Psoas muscle (tissue), 8 donors: ENCODE measurements at places on chromosomes 2 and 18. TPM values are rescaled to one million over a fixed set of nuclear protein-coding genes. Genes with fewer than 3 reads are reported as not detected.

FAM110C gene
- total RNA-seq, result 0.10 TPM

DNA sequence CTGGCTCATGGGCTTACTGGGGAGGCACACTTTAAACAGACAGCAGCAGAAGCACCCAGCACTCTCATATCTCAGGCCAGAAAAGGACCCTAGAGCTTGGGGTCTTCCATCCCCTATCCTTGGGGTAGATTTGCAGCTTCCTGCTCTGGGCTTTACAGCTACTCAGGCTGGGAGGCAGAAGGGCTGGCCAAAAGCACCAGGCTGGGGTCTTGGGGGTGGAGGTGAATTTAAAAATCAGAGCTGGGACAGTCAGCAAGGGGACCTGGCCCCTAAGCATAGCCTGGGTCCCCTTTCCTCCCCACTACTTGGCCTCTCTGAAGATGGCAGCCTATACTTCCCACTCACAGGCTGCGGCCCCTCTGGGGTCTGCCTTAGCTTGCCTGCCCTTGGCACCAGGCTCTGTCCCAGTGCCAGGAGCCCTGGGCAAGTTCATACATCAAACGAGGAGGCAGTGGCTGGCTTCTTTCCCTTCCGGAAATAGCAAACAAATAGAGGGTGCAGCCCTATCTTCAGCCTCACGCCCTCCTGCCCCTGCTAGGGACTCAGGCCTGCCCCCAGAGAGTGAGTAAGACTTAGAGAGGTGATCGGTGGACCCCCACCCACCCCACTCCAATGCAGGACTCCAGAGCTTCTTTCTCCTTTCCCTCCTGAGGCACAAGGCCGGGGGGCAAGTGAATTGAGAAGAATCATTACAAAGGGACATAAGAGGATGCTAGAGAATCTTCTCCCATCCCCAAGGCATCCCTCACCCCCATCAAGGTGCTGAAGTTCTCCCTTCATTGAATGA, 26.0 kb upstream of the TNS1 start:
- DNase-seq, result no peak

DNA sequence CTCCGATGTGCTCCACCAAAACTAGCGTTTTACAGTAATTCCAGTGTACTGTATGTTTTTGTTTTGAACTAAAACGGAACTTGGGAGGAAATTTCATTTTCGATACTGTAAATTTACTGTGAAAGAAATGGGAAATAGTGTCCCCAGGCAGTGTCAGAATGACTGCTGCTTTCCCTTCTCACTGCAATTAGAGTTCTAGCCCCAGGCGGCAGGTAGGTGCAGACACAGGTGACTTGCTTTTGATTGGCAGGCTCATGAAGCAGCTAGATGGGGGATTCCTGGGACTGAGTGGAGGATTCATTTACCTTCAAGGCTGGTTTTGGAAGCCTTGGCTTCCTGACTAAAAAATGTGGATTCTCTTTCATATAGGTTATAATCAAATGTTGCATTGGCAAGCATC, 27.0 kb downstream of the RPRM start:
- DNase-seq, result no peak

GRCh38 chr2:14304326-14304725, 328.2 kb upstream of the LRATD1 start:
- no peak for DNase-seq

- DNase-seq, result no peak
These were observed 325.2 kb downstream of the OSR1 start for GRCh38 chr2:19033240-19033639.

FEV gene
- total RNA-seq, result not detected

DNA sequence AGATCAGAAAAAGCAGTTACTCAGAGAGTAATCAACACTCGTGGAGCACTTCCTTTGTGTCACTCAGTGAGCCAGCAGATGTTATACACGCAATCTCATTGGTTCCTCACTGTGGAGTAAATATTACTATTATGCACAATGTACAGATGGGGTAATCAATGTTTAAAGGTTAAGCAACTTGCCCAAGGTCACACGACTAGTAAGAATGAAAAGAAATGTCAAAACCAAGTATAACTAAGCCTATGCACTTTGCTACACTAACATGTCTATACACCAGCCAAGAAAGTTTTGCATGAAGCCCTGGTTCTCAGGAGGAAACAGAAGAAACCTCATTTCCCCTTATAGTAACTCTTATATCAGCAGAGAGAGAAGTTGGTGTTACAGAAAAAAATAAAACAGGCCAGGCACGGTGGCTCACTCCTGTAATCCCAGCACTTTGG, 5.4 kb downstream of the METTL21A start:
- no peak for DNase-seq

- no peak for DNase-seq
These were observed 185.6 kb downstream of the RTP5 start for GRCh38 chr2:242054881-242055801.

GRCh38 chr2:149739883-149740265, 152.3 kb upstream of the MMADHC start:
- DNase-seq, result no peak

GRCh38 chr2:184419744-184420143, 178.6 kb upstream of the ZNF804A start:
- DNase-seq, result no peak

EMX1 gene
- not detected for total RNA-seq

DNA sequence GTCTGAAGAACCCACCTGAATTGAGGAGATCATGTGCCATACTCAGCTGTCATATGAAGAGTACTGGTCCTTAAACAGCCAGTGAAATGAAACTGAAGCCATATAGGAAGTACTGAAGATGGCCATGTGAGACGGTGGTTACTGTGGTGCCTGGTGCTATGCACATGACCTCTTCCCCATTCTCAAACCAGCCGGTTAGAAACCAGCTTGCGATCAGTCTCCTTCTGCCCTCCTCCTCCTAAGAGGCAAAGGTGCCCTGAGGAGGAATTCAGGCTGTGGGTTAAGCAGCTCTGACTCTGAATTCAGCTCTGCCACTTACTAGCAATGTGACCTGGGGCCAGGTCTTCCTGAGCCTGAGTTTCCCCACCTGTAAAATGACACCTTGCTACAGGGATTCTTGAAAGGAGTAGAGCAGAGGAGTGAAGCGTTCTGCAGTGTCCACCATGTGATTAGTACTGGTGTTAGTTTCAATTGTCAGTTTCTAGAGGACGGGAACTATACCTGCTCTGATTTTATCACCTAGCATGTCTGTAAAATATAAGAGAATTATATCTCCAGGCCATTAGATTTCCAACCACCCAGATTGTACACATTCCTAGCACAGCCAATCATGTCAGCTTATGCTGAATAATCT, 5.1 kb downstream of the FECH start:
- DNase-seq, result no peak

DNA sequence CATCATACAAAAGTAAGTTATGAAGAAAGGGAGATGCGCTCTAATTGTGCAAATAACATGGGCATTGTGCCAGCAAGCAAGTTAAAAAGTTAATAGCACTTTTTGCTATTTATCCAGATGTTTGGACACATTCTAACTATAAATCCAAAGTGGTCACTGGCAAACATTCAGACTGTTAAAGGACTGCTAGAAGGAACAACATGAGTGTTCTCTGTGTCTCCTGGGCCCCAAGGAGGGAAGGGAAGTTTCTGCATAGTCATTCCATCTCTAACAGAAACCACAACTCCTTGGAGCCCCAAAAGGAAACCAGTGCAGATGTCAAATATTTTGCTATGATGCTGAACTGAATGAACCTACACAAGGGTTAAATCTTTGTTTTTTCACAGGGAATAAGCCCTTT, 213.3 kb upstream of the HNRNPA3 start:
- no peak for DNase-seq

DNA sequence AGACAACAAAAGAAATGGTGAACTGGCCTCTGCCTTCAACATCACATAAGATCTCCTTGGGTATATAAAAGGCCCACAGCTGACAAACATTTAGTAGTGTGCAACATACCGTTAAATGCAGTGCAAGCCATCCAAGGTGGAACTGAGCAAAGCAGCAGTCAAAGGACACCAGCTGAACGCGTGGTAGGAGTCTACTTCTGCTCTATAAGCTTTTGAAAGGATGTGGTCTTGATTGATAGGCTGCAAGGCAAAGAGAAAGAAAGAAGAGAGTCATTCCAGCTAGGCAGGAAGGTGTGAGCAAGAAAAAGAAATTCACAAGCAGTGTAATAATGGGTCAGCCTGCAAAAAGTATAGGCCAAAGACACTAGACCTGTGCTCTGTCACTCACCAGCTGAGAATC, 356.3 kb downstream of the SATB2 start:
- no peak for DNase-seq

SH3BP4 gene
- total RNA-seq, result 9.4 TPM

DNA sequence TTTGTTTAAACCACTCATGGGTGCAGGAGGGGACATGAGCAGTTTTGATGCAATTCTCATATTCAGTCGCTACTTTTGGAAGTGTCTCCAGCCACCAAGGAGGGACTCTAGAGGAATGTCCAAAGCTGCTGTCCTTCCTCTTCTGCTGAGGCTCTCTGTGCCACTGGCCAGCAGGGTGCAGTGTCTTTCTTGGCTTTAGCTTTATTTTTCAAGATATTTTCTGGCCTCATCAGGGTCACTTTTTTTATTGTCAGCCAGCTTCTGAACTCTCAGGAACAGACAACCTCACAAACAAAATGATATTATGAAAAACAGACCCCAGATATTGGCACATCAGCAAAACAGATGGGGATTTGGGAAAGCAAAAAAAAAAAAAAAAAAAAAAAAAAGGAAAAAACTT, 289.3 kb upstream of the ZSWIM2 start:
- peak; percentile 52 for DNase-seq

DLGAP1 gene
- 0.17 TPM for total RNA-seq

CRYGC gene
- total RNA-seq, result not detected

- DNase-seq, result no peak
These were observed 14.9 kb downstream of the PPP3R1 start for GRCh38 chr2:68237404-68237803.

DNA sequence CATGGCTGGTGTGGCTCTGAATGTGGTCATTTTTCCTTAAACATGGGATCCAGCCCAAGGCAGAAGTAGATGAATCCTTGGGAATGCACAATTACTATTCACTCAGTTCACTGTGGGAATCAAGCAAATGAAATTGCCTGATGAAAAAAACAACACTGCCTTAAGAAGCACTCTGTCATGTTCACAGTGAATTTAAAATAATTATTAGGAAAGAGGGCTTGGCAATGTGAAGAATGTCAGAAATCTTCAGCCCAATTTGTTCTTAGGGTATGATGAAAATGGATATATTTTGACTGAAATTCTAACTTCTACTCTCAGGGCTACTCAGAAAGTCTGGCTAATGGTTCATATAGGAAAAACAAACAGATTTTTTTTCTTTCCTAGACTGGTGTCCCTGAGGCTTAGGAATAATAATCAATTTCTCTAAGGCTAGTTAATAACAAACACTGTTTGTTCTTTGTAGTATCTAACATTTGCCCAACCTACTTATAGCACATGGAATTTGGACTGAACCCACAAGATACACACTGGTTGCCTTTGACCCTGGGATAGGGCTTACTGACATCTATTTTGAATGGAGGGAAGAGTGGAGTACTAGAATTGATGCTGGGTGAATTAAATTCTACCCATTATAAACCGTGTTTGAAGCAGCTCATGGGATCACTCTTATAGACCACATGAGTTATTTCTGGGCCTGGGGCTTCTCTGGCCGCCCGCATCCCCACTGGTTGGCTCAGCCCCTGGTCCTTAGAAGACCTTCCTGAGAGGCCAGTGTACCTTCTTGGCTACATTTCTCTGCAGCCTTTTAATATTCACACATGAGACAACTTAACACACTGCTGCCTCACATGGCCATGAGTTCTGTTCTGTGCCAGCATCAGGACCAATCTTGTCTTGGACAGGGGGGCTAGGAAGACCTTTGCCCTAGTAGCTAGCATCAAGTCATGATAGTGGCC, 8.3 kb upstream of the MRPL33 start:
- no peak for DNase-seq

RAPGEF4 gene
- 2.0 TPM for total RNA-seq

FOXD4L1 gene
- total RNA-seq, result 0.18 TPM

DNA sequence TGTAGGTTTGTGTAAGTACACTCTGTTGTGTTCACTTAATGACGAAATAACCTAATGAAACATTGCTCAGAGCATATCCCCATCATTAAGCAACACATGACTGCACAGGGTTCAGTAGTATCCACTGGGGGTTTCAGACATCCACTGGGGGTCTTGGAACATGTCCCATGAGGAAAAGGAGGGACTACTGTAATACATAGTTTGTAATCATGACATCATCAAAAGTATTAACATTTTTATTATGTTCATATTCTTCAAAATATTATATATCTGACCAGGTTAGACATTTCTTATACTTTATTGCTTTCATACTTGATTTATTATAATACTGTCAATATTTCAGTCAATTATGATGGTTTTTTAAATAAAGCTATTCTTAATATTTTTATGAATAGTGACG, 54.4 kb upstream of the EMILIN2 start:
- no peak for DNase-seq

- no peak for DNase-seq
These were observed 484.0 kb downstream of the TSN start for GRCh38 chr2:122239440-122239839.

TCF4 gene
- 68.9 TPM for total RNA-seq

DNA sequence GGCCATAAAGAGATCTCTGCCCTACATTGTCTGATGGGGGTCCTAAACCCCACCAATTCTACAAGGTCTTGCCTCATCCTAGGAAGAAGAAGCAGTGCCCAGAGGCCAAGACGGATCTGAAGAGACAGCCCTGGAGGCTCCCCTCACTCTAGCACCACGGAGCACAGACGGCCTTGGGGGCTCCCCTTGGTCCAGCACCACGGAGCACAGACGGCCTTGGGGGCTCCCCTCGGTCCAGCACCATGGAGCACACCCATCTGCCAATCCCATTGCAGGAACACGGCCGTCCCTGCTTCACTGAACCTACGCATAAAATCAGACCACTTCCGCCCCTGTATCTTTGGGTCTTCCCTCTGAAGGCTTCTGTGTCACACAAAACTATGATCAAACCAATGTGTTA, 215.1 kb upstream of the SALL3 start:
- DNase-seq, result no peak

CCL20 gene
- total RNA-seq, result not detected

G6PC2 gene
- total RNA-seq, result not detected

GRCh38 chr2:162006337-162006736, 67.7 kb downstream of the DPP4 start:
- DNase-seq, result no peak

- no peak for DNase-seq
These were observed 971.1 kb upstream of the ACVR2A start for GRCh38 chr2:146873646-146874259.

DNA sequence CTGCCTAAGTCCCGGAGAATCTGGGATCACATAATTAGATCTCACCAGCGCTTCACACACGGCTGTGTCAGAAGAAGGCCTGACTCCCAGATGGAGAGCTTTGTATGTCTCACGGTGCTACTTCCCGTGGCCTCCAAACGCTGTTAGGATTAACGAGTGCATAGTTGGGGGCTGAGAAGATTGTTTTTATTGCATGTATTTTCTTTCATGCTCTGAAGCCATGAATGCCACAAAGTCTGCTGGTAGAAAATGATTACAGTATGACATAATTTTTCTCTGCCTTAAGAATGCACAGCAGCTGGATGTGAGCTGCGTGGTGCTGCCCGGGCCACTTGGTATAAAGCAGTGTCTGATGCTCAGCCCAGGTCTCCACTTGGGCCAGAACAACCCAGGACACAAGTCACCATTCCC, 166.5 kb downstream of the SEPTIN10 start:
- DNase-seq, result no peak
